Stimulated activated CD8-positive, alpha-beta memory T cell treated with anti-CD3 and anti-CD28 coated beads, Interleukin-7, amount 100 ng/mL, for 4 hours (primary cell): ENCODE measurements at places on chromosomes 3 and 15.

GRCh38 chr15:93341164-93341563 lies 252.2 kb upstream of the RGMA start:
- DNase-seq, result no peak

DNA sequence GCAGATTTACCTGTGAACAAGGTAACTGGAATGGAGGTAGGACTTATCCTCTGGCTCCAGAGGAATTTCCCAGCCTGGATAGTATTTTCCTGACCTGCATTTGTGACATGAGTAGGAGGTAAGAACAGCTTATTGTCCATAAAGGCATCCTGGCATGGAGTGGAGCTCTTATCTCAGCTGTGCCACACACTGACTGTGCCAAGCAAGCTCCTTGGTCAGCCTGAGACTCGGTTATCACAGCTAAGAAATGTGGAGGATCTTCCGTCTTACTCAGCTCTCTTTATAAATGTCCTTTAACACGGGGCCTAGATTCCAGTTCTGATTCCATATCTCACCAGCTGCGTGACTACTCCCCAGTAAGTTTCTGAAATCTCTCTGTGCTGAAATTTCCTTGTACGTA lies 38.9 kb downstream of the SLCO3A1 start:
- DNase-seq, result no peak

- no peak for DNase-seq
These were observed 39.0 kb downstream of the MED12L start for GRCh38 chr3:151124476-151124875.

GRCh38 chr15:80898040-80898439 lies 91.6 kb downstream of the MESD start:
- DNase-seq, result no peak

DNA sequence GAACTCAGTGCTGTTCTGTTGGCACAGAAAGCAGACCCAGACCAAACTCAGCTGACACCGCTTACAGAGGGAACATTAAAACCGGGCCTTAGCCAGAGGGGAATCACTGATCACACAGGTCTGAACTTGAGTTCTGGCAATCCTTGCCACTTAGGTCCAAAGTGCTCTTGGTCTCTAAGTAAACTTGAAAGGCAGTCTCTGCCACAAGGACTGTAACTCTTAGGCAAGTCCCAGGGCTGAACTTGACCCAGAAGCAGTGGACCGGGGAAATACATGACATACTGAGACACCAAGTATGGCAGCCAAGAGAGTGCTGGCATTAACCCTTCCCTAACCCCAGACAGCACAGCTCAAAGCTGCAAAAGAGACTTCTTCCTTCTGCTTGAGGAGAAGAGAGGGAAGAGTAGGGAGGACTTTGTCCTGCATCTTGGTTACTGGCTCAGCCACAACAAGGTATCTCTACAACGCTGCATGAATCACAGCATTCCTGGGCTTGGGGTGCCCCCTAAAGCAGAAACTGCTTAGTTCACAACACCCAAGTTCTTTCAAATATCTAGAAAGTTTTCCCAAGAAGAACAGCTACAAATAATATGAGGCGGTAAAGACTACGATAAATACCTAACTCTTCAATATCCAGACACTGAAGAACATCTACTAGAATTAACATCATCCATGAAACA lies 32.5 kb downstream of the NAALADL2 start:
- no peak for DNase-seq

GRCh38 chr15:60000113-60000823 lies 3.8 kb upstream of the FOXB1 start:
- no peak for DNase-seq
